ENCODE measurements at places on chromosomes 11 and 22. TPM values are rescaled to one million over a fixed set of nuclear protein-coding genes. Genes with fewer than 3 reads are reported as not detected.
A peak's percentile ranks its signal among the peaks of the same experiment; 100 is the strongest.

- no peak for DNase-seq
- no peak overlapping the region for H3K4me3 ChIP-seq
- H3K36me3 ChIP-seq = no peaks in the 10 kb centered on the region
Measured at GRCh38 chr11:13891911-13892310, 70.6 kb upstream of the SPON1 start.

DNA sequence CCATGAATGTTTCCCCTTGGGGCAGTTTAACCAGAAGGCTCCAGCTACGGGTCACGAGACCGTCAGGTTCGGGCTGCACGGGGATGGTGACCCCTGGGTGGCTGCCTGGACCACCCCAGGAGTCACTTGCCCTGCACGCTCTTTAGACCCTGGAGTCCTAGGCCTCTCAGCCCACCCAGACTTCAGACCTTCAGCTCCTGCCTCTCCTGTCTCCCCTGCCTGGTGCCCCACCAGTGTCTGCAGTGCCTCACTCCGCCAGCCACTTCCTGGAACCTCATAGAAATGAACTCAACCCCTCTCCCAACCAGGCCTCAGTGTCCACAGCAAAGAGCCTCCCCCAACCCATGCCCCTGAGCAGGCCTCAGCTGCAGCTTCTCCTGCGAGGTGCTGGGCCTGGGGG is 12.5 kb upstream of the MS4A10 start:
- DNase-seq = no peak
- H3K4me3 ChIP-seq = no peak overlapping the region
- no peaks in the 10 kb centered on the region for H3K4me1 ChIP-seq

GRCh38 chr22:29636751-29637150 is 33.3 kb downstream of the NF2 start:
- DNase-seq = no peak
- H3K4me1 ChIP-seq = no peaks in the 10 kb centered on the region
- no peak overlapping the region for H3K27ac ChIP-seq
- no peaks in the 10 kb centered on the region for H3K36me3 ChIP-seq

GRCh38 chr11:64449381-64450167 is 90.6 kb downstream of the RPS6KA4 start:
- H3K4me3 ChIP-seq = peak overlapping the region; percentile 28
- H3K27ac ChIP-seq = no peak overlapping the region
- no peaks in the 10 kb centered on the region for H3K27me3 ChIP-seq
- H3K36me3 ChIP-seq = no peaks in the 10 kb centered on the region
- DNase-seq = peak; percentile 58
- H3K4me1 ChIP-seq = peaks cover 5% of the 10 kb centered on the region

GRCh38 chr22:24247564-24248344 is 2.9 kb upstream of the GGT5 start:
- H3K4me1 ChIP-seq = peaks cover 4% of the 10 kb centered on the region
- H3K4me3 ChIP-seq = no peak overlapping the region
- H3K36me3 ChIP-seq = no peaks in the 10 kb centered on the region
- H3K27me3 ChIP-seq = no peaks in the 10 kb centered on the region
- no peak overlapping the region for H3K27ac ChIP-seq

DNA sequence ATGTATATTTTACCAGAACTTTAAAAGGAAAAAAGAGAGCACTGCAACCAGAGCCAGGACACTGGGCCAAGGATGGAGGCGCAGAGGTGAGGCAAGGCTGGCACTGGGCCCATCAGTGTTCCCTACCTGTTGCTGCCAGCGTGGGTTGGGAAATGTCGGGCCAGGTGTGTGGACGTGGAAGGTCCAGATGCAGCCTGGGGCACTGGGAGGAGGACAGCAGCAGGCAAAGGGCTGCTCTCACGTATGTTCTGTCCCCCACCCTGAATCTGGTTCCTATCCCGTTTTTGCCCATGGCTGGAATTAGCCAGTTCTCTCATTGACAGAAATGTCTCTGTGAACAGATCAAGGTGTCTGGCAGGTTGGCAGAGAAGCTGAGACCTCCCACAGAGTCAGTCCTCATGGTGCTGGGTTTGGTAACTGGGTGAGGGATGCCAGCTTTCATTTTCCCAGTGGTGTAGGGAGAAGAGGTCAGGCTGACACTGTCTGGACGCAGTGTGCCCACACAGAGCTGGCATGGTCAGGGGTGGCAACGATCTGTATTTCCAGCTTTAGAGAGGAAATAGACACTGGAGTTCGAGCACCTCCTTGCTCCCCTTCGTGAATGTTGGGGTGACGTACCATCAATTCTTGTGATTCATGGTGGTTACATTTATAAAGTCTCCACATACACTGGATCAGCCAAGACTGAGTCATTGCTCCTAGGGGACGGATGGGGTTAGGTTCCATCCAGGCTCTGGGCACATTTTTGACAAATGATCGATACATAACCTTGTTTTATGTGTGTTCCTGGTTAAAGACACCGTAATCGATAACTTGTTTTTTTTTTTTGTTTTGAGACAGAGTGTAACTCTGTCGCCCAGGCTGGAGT is 4.3 kb upstream of the PNPLA3 start:
- no peaks in the 10 kb centered on the region for H3K4me1 ChIP-seq
- H3K4me3 ChIP-seq = no peak overlapping the region
- DNase-seq = no peak
- H3K27ac ChIP-seq = no peak overlapping the region
- no peaks in the 10 kb centered on the region for H3K36me3 ChIP-seq

DNA sequence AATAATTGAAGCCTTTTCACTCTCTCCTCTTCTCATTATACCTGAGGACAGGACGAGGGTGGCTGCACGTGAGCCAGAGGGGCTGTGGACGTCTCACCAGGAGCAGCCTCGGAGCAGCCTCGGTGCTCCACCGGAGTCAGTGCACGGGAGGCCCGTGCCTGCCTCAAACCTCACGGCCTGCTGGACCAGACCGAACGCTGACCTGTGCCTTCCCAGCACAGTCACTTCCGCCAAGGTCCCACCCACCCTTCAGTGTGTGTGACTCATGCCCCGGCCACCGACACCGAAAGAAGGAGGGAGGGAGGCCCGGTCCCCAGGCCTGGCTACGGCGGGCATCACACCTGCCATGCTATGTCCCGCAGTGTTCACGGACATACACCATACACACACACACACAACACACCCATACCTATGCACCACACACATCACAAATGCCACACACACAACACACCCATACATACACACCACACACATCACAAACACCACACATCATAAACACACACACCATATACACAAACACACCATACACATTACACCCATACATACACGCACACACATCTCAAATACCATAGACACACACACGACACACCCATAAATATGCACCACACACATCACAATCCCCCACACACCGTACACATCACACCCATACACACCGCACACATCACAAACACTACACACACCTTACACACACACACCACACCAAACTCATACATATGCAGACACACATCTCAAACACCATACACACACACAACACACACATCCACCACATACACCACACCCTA is 1506.5 kb downstream of the TBC1D22A start:
- no peak overlapping the region for H3K27ac ChIP-seq
- no peak for DNase-seq
- no peaks in the 10 kb centered on the region for H3K27me3 ChIP-seq
- H3K36me3 ChIP-seq = no peaks in the 10 kb centered on the region
- H3K4me3 ChIP-seq = no peak overlapping the region
- H3K4me1 ChIP-seq = no peaks in the 10 kb centered on the region

DNA sequence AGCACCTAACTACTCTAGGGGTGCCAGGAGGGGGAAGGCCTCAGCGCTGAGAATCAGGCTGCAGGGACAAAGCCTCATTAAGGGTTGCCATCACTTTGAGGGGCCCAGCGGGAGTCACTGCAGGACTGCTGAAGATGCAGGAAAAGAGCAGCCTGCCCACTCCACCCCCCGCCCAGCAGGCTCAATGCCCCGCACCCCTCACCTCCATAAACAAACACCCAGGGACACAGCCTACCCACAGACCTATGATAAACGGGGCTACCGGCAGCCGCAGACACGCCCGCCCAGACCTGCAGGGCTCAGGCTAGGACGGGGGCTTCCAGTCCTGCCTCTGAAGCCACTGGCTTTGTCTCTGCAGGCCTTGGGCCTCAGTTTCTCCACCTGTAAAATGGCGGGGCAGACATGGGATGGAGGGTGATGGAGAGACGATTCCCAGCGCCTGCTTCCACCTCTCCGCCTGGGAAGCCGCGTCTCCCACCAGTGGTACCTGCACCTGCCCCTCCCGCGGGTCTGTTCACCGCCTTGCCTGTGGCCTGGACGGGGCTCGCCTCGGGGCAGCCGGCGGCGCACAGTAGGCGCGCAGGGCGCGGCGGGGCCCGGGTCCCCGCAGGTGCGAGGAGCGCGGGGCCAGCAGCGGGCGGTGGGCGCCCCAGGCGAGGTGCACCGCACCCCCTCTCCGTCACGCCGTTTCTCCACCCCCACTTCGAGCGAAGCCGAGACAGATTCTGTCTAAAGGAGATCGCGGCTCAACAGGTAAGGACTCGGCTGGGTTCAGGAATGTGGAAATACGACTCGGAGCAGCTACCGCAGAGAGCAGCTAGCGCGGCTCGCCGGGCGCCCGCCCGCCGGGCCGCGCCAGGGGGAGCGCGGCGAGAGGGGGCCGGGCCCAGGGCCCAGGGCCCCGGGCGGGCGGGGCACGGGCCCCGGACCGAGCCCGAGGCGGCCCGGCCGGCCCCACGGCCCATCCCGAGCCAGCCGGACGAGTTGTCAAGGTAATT is 1.5 kb downstream of the WNT7B start:
- no peak overlapping the region for H3K27ac ChIP-seq
- DNase-seq = peak; percentile 35
- no peaks in the 10 kb centered on the region for H3K27me3 ChIP-seq
- H3K4me3 ChIP-seq = peak overlapping the region; percentile 7

- H3K4me3 ChIP-seq = no peak overlapping the region
- H3K27me3 ChIP-seq = no peaks in the 10 kb centered on the region
- no peaks in the 10 kb centered on the region for H3K4me1 ChIP-seq
Measured at GRCh38 chr11:77547863-77548551, 41.7 kb upstream of the AQP11 start.

GRCh38 chr11:87295237-87295636 is 257.5 kb downstream of the TMEM135 start:
- H3K27ac ChIP-seq = no peak overlapping the region
- H3K36me3 ChIP-seq = no peaks in the 10 kb centered on the region
- H3K4me1 ChIP-seq = no peaks in the 10 kb centered on the region
- DNase-seq = no peak

GRCh38 chr11:99020352-99021225 is at the start of gene CNTN5:
Gene CNTN5 (plus strand): TSS chr11:99020949.
- H3K36me3 ChIP-seq = no peaks in the 10 kb centered on the region
- no peaks in the 10 kb centered on the region for H3K27me3 ChIP-seq
- no peak within 1 kb of the TSS for H3K27ac ChIP-seq
- peak; percentile 18 for DNase-seq
- H3K4me3 ChIP-seq = peak within 1 kb of the TSS; percentile 4

DNA sequence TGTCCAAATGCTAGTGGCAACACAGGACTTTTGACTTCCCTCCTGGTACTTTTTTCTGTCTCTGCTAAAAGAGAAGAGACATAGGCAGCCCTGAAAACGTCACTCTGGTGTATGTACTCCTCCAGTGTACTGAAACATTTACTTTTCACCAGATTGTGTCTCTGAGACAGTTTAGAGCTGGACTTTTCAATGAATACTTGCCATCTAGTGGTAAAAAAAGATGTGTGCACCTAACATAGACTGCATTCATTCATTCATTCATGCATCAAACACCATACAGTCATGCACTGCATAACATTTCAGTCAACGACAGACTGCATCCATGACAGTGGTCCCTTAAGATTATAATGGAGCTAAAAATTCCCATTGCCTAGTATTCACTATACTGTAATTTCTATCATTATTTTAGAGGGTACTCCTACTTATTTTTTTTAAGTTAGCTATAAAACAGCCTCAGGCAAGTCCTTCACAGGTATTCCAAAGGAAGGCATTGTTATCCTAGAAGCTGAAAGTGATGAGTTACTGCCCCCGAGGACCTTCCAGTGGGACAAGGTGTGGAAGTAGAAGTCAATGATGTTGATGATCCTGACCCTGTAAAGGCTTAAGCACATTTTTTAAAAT is 186.2 kb downstream of the SPON1 start:
- H3K4me3 ChIP-seq = no peak overlapping the region
- H3K36me3 ChIP-seq = no peaks in the 10 kb centered on the region
- no peak for DNase-seq
- no peak overlapping the region for H3K27ac ChIP-seq
- H3K27me3 ChIP-seq = no peaks in the 10 kb centered on the region
- H3K4me1 ChIP-seq = no peaks in the 10 kb centered on the region

- H3K36me3 ChIP-seq = no peaks in the 10 kb centered on the region
- peaks cover 3% of the 10 kb centered on the region for H3K4me1 ChIP-seq
- H3K27ac ChIP-seq = peak overlapping the region; percentile 60
- peak overlapping the region; percentile 36 for H3K4me3 ChIP-seq
- no peaks in the 10 kb centered on the region for H3K27me3 ChIP-seq
Measured at GRCh38 chr11:18705651-18706281, 7.2 kb downstream of the TMEM86A start.

- H3K27me3 ChIP-seq = no peaks in the 10 kb centered on the region
- no peak overlapping the region for H3K27ac ChIP-seq
- no peaks in the 10 kb centered on the region for H3K4me1 ChIP-seq
Measured at GRCh38 chr11:23997356-23997755, 499.5 kb upstream of the LUZP2 start.

DNA sequence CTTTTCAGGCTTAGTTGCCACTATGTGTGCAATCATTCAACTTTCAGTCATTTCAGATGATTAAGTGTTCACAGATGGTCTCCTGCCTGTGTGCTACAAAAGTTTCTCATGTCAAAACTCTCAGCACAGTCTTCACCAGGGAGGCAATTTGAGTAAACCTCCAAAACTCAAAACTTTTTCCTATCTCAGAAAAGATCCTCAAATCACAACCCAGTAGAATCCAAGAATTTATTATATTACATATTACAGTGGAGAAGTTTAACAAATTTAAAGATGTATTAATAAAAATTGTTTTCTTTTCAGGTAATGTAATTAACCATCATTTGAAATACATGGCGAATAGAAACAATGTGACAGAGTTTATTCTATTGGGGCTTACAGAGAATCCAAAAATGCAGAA is at the start of gene OR4C13:
OR4C13 (plus strand) TSS at position 301 of the 400 bp plus-strand sequence; CDS start at position 333, 32 bp downstream.
- no peak within 1 kb of the TSS for H3K27ac ChIP-seq
- H3K27me3 ChIP-seq = no peaks in the 10 kb centered on the region
- peaks cover 3% of the 10 kb centered on the region for H3K4me1 ChIP-seq

GRCh38 chr11:132402071-132402684 is 1031.8 kb downstream of the NTM start:
- H3K27me3 ChIP-seq = no peaks in the 10 kb centered on the region
- no peak for DNase-seq
- H3K36me3 ChIP-seq = no peaks in the 10 kb centered on the region
- H3K4me3 ChIP-seq = no peak overlapping the region
- H3K4me1 ChIP-seq = no peaks in the 10 kb centered on the region

TMEM45B gene
- 2.2 TPM for total RNA-seq

OR51B5 gene
- total RNA-seq = not detected

CECR2 gene
- 4.4 TPM for total RNA-seq

TTC28 gene
- 13.3 TPM for total RNA-seq

ME3 gene
- total RNA-seq = 6.5 TPM

PTH gene
- total RNA-seq = not detected

LIF gene
- 4.9 TPM for total RNA-seq

CYB5R3 gene
- 76.4 TPM for total RNA-seq

OR51E2 gene
- total RNA-seq = not detected

TESMIN gene
- 1.4 TPM for total RNA-seq

OR10A5 gene
- total RNA-seq = not detected

TCIRG1 gene
- 205 TPM for total RNA-seq

SCARF2 gene
- 1.1 TPM for total RNA-seq
